ENCODE measurements at places on chromosomes 13 and 19. TPM values are rescaled to one million over a fixed set of nuclear protein-coding genes. Genes with fewer than 3 reads are reported as not detected.

- no peak for DNase-seq
Observed at GRCh38 chr19:16678498-16678897, 17.6 kb downstream of the TMEM38A start.

UGGT2 gene
- total RNA-seq, result 33.8 TPM

PALM gene
- total RNA-seq, result 45.4 TPM

DNA sequence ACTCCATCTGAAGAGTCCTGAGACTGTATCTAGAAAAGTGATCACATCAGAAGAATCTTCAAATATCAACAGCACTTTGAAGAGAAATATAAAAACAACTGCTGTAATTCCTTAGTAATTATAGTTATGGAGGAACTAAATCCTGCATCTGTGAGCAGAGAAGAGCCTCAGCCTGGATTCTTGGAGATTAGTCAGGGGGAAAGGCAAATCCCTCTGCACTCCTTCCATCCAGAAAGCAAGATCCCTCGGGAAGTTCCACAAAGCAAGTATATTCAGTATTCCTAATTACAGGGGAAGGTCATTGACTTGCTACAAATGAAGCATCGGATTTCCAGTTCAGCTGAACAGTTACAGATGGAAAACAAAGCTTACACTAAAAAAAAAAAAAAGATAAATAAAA lies 256.6 kb upstream of the IPO5 start:
- no peak for DNase-seq
